ENCODE measurements at places on chromosomes 7 and 10. TPM values are rescaled to one million over a fixed set of nuclear protein-coding genes. Genes with fewer than 3 reads are reported as not detected.

NPY4R2 gene
- not detected for total RNA-seq

RAMP3 gene
- not detected for total RNA-seq

TFR2 gene
- 15.0 TPM for total RNA-seq

ITPRID1 gene
- total RNA-seq = not detected

KAZALD1 gene
- total RNA-seq = 0.57 TPM

GPR22 gene
- not detected for total RNA-seq

C10orf105 gene
- 0.32 TPM for total RNA-seq

EDRF1 gene
- 43.4 TPM for total RNA-seq

SEC31B gene
- total RNA-seq = 50.5 TPM

DNA sequence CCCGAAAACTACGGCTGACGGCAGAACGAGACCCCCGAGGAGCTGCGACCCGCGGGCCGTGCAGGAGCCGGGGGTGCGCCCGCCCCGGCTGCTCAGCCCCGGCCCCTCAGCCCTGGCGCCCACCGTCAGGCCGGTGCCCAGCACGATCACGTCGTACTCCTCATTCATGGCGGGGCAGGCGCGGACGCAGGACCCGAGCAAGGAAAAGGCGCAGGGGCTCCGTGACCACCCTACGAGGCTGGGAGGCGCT, 218 bp downstream of the GDI2 start:
- no peak for DNase-seq

DNA sequence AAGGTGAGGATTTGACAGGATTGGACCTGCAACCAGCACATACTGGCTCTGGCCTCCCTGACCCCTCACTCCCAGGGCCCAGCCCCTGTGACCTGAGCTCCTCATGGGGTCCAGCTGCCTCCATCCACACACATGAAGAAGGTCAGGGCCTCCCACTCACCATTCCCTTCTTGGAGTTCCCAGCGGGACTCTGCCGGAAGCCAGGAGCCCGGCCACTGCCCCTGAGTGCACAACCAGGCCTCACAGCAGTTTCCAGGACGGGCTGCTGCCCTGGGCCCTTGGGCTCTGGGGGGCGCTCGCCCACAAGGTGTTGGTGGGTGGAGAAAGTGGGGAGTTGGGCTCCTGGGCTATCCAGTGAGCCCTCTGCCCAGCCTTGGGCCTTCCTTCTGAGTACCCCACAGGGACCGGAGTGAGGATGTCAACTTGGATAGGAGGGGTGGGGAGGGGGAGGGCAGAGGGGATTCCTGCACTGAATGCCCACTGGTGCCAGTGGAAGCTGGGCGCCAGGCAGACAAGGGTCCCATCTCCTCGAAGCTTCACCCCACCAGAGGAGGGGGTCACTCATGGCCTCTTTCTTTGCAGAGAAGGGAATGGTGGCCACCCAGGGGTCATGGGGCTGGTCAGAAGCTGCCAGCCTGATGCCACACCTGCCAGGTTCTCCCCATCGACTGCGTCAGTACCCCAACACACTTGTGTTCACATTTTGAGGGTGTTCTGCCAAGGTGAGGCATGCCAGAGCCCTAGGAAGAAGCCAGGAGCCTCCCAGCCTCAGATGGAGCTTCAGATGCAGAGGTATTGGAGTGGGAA, 115.3 kb downstream of the PTPN20 start:
- DNase-seq = no peak

GRCh38 chr10:20446561-20447193, 450.4 kb downstream of the NEBL start:
- DNase-seq = no peak

DNA sequence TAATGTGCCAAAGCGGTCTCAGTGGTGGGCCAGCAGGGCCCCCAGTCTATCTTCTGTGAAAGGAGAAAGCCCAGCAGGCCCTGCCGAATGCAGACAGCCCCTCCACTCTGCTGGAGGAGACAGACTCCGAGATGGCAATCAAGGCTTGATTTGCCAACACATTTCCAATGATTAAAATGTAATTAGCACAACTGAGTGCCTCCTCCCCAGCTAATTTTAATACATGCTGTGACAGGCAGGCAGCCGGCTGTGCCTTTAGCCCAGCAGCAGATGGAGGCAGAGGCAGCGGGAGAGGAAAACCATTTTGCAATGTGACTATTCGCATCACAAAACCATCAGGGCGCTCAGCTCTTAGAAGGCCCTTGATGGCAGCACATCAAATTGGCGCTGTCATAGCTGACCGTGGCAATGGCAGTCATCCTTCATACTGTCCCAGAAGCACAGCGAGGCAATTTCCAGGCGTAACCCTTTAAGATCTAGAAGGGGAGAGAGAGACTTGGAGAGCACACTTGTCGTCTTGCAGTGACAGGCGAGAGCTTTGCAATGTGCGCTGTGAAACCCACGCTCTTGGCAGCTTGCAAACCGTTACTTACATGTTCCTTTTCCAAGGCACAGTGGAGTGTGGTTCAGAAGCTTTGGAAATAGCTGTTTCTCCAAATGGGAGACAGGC, 714.8 kb upstream of the GALNT17 start:
- DNase-seq = no peak

GRCh38 chr10:85864173-85864549, 502.4 kb downstream of the GRID1 start:
- no peak for DNase-seq

GRCh38 chr7:134376693-134377092, 60.0 kb upstream of the SLC35B4 start:
- no peak for DNase-seq

DNA sequence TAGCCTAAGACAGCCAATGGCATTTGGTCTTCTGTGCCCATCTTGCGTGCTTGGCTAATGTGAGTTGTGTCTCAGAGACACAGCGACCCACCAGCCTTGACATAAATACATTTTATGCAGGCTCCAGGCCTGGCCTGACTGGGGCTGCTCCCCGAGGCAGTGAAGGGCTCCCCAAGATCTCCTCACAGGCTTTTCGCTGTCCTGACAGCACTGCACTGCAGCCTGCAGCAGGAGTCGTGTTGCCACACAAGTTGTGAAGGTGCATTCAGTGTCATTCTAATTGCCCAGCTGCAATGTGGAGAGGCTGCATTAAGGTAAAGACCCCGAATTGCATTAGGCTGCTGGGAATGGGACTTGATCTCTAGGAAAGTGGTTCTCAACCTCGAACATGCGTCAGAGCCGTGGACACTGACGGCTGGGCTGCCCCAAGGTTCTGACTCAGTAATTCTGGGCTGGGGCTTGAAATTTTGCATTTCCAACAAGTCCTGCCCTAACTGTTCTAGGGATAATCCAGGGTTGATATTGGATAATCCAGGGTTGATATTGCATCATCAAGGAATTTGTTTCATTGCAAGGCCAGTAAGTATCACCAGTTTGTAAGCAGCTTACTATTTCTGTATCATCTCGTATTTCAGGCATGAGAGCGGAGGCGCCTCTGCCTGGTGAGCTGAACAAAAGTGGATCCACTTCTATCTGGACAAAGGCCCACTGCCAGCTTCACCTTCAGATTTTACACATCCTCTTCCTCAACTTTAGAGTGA, 108.7 kb upstream of the INSIG1 start:
- no peak for DNase-seq

GRCh38 chr10:69772933-69773704, 28.6 kb upstream of the COL13A1 start:
- DNase-seq = no peak

DNA sequence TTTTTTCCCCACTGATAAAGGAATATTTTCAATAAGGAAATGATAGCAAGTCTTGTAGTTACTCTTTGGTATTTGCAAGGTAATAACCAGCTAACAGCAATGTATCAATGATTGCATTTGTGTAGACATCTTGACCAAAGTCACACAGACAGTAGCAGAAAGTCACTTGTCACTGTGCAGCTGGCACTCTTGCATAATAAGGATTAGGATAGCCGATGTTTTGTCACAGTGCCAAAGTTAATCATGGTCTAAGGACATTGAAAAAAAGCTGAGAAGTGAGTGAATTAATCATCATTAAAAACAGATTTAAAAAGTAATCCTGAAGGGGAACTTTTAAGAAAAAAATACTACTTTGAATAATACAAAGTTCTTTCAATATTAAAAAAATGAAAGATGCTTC, 834.3 kb upstream of the C7orf33 start:
- DNase-seq = no peak

DNA sequence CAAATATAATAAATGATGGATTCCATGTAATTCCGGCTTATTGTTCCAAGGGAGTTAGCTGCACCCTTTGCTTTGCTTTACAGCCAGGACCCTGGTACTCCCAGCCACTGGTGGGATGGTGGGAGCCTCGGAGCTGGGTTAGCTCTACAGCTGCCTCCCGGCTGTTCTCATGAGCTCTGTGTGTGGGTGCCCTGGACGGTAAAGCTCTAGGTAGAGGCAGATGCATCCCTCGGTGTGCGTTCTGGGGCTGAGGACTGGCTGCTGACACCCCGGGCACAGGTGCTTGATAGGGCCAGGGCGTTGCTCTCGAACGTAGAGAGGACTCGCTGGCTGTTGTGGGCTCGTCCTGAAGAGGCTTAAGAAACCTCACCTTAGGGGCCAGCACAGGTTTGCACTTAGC, 50.1 kb downstream of the PFKP start:
- DNase-seq = no peak

- no peak for DNase-seq
These were observed 112.1 kb downstream of the PRKG1 start for GRCh38 chr10:51186361-51186760.

- no peak for DNase-seq
These were observed 13.0 kb downstream of the BCAP29 start for GRCh38 chr7:107593025-107593410.

DNA sequence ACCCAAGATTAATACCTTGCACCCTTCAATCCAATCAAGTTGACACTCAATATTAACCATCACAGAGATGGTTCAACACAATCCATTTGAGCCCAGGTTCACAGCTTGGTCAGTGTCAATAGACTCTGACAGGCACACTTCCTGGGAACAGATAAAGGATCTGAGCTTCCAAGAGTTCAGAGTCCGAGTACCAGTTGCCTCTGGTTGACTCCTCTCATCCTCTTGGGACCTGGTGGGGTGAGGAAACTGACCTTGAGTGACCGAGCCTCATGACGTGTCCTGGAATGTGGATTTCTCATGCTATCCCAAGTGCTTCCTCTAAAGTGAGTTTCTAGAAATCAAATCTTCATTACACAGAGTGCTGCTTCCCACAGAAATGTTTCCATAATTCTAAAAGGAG, 162.0 kb downstream of the CYP26A1 start:
- DNase-seq = no peak

DNA sequence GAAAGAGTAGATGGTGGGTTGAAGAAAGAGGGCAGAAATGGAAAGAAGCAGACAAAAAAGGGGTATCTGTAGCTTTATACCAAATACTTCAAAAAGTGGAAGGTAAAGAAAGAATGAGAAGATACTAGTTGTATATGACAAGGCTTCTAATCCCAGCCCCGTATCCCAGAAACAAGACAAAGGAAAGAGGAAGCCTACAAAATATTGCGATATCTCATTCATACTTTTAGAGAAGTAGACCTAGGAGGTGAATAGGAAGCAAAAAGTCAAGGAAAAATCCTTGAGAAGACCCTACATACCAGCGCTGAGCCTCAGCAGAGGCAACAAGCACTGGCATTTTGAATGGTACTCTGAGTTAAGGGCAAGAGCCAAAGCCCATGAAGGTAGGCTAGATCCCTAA, 26.6 kb downstream of the PHTF2 start:
- no peak for DNase-seq

DNA sequence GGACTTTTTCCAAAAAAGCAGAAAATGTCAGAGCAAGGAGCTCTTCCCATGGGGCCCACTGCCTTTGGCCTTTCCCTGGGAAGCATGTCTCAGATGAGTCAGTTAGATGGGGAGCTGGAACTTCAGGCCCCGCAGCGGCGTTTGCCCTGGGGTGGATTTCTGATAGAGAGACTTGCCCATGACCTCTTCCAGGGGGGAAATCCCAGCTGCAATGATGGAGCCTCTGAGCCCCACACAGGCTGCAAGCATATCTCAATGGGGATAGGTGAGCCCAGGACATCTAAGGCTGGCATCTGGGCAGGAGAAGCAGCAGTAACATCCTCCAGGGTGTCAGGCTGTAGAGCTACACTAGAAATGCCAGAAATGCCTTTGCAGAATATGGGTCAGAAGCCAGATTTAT, 269.2 kb upstream of the TCERG1L start:
- no peak for DNase-seq
